ENCODE measurements at places on chromosomes 12 and 14.

DNA sequence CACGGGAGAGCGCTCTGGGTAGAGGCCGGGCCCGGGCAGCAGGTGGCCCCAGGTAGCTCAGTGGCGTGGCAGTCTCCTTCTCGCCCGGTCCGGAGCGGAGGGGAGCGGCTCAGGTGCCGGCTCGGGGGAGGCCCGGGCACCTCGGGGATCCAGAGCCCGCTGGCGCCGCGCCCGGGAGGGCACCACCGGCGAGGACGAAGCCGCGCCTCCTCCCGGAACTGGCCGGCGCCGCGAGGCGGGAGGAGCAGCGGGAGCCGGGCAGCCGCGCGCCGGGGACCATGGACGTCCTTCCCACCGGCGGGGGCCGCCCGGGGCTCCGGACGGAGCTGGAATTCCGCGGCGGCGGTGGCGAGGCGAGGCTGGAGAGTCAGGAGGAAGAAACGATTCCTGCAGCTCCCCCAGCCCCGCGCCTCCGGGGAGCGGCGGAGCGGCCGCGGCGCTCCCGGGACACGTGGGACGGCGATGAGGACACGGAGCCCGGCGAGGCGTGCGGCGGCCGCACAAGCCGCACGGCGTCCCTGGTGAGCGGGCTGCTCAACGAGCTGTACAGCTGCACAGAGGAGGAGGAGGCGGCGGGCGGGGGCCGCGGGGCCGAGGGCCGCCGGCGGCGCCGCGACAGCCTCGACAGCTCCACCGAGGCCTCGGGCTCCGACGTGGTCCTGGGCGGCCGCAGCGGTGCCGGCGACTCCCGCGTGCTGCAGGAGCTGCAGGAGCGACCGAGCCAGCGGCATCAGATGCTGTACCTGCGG is 21.5 kb upstream of the GNS start:
- no peak for DNase-seq

DNA sequence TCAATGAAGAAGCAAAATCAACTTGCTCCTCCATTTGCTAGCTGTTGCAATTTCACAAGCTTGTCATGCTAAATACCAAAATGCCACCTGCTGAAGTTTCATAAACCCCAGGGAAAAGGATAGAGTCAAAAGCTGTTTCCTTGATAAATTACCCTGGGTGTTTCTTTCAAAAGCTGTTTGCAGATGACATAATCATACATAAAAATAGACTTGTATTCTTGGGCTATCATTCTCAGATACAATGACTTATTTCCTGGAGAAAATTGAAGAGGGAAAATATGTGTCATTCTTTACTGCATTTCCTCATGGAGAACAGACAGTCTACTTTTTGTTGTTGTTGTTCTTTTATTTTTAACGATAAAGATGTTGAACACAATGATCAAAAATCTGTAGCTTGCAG is 119.2 kb downstream of the GALC start:
- DNase-seq = no peak

GRCh38 chr14:41476526-41476925 is 130.2 kb upstream of the LRFN5 start:
- DNase-seq = no peak

GRCh38 chr14:79144896-79145295 is 974.7 kb downstream of the NRXN3 start:
- DNase-seq = no peak

GRCh38 chr12:122085591-122085990 is 7.0 kb downstream of the MLXIP start:
- no peak for DNase-seq

DNA sequence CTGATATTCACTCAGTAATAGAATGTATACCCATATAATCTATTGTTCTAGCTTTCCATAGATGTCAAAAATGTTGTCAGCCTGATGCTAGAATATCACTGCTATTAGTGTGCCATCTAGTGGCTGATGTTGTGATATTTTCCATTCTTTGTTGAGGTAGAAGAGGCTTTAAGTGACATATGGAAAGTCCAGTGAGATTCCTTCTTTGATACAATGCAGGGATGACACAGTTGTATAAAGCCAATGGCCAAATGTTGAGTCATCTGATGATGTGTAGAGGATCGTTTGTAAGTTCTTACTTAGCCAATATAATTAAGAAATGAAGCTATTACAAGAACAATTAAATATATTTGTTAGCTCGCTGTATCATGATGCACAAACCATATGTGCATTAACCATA is 58.1 kb upstream of the PCED1B start:
- peak; percentile 19 for DNase-seq

DNA sequence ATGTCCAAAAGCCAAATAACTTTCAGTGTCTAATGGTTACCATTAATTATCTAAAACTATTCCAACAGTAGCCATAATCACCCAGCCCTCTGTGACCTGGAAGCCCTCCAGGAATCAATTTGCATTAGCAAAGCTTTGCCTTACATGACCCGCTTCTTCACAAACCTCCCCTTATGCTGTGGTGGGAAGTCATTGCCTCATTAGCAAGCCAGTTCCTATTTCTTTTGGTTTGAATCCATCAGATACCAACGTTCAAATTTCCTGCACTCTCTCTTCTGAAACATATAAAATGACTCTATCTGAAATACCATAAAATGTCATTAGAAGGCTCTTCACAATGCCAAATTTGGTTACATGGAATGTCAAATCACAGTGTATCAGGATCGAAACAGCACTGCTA is 268.3 kb upstream of the PRKD1 start:
- DNase-seq = no peak

DNA sequence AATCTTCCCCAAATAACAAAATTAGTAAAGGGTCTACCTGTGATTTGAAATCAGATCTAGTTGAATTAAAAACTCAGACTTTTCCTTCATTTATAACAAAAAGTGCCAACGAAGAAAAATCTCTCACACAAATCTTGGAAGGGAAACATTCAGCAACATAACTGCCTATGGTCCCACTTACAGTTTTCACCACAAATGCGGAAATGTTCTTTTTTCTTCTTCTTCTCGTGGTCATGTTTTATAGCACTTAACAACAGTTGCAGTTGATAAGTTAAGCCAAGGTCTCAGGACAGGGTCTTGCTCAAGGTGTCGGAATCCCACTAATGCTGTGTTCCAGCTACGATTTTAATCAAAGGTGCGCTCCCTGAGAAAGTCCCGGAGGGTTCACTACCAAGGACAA is 10.1 kb downstream of the RNASE6 start:
- DNase-seq = no peak

DNA sequence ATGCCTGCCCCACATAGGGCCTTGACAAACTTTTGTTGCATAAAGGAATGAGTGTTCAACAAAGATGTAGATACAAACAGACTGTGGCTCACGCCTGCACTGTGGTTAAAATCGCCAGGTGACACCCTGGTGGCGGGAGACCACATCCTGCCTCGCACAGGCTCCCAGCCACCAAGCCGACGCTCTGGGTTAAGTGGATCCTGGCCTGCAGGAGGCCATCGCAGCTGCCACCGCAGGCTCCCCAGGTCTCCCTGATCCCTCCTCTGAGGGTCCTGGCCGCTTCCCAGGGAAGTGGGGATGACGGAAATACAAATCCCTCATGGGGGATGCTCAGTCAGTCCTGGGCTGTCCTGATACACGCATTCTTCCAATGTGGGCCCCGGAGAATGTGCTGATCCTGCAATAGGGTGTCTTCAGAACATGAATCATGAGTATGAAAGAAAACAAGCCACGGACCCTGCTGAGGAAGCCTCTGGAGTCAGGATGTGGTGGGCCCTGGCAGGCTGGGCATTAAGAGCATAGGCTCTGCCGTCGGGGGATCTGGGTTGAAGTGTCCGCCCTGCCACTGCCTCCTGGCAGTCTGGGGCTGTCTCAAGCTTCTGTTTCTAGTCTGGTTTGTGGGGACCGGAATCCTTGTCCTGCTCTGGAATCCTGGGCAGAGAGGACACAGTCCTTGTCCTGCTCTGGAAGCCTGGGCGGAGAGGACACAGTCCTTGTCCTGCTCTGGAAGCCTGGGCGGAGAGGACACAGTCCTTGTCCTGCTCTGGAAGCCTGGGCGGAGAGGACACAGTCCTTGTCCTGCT is 53.5 kb upstream of the BEGAIN start:
- DNase-seq = peak; percentile 13

DNA sequence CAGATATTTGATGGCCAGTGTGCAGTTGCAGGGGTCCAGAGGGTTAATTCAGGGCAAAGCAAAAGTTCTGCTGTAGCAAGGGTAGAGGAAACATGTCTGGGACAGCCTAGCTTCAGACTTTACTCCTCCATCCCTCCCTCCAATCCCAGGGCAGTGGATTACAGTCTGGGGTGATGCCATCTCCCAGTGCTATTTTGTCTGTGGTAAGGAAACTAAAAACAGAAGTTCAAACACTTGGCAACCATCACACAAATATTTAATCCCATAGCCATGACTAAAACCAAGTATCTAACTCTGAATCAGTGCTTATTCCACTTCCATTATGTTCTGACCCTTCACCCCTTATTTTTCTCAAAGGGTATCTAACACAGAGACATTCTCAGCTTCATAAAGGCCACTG is 61.8 kb downstream of the PIK3C2G start:
- no peak for DNase-seq

- no peak for DNase-seq
Observed at GRCh38 chr12:100964028-100964427, 169.5 kb downstream of the ANO4 start.

DNA sequence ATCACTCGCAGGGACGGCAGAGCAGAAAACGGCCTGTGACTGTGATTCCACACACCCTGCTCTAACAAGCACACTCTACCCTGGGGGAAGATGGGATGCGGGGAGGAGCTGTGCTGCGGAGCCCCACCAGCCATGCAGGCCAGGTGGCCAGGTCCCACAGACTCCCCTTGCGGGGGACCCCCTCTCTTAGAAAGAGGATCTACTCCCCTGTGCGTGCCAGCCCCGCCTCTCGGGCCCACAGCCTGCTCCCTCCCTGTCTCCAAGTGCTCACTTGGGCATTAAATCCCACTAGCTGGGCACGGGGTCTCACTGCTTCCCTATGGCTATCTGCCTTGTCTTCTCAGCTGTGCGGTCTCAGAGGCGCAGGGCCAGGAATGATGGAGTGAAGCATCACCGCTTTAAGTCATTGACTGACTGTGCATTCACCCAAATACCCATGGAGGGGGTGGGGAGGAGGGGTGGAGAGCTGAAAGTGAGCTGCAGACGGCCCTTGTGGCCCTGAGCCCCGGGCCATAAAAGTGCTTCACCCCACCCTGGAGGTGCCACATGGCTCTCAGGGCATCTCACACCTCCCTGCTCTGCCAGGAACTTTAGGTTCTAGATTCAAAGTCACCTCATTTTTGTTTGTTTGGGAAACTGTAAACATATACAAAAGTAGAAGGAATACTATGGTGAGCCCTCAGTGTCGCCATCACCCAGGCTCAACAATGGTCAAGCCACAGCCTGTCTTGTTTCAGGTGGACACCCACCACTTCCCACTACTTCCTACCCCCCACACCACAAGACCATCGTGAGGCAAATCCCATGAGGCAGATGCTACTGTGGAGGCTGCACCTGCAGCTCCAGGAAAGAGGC is 9.4 kb downstream of the STX2 start:
- DNase-seq = no peak

GRCh38 chr14:60734465-60735242 is at the start of gene MNAT1:
Gene MNAT1, plus strand, starts transcription at chr14:60734761. Its CDS starts 102 bp downstream, at chr14:60734863.
- peak; percentile 70 for DNase-seq

- DNase-seq = no peak
Observed at GRCh38 chr12:75291014-75291413, 39.1 kb downstream of the CAPS2 start.

DNA sequence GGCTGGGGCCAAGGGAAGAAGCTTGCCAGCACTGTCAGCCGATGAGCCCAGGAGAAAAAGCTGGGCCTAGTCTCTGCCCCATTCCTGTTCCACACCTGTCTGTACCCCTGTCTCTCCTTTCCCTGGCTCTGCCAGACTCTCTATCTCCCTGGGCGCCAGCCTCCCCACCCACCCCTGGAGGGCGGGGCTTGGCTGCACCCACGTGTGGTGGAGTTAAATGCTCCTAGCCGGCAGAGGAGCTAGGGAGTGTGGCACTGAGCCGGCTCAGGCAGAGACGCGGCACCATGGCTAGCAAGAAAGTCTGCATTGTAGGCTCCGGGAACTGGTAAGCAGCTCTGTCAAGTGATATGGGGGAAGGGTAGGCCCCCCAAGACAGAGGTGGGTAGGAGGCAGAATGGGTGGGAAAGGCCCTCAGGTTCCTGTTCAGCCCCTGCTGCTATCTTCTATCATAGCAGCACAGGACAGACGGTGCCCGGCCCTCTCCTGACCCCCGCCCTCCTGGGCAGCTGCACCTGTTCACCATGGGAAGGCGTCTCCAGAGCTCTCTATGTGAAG is at the start of gene GPD1:
GPD1 (plus strand) TSS at position 242 of the 555 bp plus-strand sequence; CDS start at position 285, 43 bp downstream.
- no peak for DNase-seq

DNA sequence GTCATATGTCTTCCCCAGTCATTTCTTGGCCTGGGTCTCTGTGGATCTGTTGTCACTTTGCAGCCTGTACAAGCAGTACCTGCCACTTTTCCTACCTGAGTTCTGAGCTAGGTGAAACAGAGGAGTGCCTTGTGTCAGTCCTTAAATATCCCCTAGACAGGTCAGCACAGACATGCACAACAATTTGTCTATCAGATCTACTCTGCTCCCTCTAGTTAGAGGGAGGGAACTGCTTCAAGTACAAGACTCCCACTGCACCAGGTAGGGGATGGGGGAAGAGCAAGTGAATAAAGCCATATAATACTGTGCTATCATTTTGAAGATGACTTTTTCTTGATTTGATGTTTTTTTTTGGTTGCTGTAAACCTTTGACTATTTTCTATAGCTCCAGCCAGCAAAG is 39.4 kb downstream of the MIPOL1 start:
- no peak for DNase-seq

- no peak for DNase-seq
Observed at GRCh38 chr14:24377657-24378056, 9.7 kb downstream of the NFATC4 start.

DNA sequence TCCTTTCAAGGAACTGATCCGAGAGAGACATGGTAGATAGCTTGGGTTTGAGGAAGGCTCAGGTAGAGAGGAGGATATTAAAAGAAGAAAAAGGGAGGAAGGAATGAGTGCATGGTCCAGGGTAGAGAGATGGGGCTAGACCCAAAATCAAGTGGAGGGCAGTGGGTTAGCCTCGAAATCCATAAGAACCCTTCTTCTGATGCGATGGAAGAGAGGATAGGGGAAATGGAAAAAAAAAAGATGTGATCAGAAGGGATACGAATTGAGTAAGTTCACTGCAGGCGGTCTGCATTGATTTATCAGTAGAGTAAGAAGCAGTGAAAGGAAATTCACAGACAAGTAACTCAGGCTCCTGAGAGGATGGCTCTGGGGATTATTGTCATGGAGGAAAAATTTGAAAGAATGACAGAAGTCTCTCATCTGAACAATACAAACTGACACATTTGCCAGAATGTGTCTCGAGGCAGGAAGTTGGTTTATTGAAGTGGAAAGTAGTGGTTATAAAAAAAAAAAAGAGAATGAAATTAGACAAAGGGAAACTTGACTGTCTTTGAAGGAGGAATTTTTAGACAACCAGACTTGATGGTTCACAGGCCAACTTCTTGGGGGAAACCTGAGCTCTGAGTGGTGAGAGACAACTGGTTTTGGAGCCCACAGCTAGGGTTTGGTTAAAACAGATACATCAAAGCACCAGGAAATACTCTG is 10.2 kb downstream of the PPFIBP1 start:
- peak; percentile 39 for DNase-seq

DNA sequence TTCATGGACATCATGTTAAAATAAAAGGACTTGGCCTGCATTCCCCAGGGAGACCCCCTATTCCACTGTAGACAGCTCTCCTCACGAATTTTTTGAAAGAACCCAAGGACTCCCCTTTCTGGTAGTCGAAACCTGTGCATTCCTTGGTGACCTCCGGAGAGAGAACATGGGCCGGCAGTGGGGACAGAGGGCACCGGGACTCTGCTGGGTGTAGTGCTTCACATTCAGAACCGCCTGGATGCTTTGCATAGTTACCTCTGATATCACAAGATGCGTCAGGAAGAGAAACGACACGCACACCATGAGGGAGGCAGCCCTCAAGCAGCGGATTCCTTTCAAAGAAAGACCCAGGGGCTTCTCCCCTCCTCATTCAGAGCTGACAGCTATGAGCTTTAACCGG is 9.7 kb downstream of the CKAP4 start:
- no peak for DNase-seq

Measured in GM12864 (cell line).